GM12878 (cell line): ENCODE measurements at places on chromosomes 6 and 20.
A peak's percentile ranks its signal among the peaks of the same experiment; 100 is the strongest.

DNA sequence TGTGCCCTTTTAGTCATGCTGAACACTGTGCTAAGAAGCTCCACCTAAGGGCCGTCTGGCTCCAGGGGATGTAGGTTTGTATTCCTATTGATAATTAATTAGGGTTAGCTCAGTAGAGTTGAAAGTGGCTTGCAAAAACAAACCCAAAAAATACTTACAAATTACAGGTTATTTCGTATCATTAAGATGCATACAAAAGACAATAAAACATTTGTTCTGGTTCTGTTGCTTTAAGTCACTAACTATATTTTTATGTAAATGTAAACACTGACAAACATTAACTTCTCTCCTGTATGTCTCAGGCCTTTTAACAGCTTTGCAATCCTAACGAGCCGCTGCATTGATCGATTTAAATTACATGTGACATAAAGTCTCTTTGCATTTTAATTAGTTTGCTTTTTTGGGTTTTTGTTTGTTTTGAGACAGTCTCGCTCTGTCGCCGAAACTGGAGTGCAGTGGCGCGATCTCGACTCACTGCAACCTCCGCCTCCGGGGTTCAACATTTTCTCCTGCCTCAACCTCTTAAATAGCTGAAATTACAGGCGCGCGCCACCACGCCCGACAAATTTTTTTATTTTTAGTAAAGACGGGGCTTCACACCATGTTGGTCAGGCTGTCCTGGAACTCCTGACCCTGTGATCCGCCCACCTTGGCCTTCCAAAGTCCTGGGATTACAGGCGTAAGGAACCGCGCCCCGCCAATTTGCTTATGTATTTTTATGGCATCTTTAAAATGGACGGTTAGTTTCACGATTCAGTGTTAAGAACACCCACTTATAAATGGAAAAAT lies 110.9 kb downstream of the HFE start:
- DNase-seq, result no peak

DNA sequence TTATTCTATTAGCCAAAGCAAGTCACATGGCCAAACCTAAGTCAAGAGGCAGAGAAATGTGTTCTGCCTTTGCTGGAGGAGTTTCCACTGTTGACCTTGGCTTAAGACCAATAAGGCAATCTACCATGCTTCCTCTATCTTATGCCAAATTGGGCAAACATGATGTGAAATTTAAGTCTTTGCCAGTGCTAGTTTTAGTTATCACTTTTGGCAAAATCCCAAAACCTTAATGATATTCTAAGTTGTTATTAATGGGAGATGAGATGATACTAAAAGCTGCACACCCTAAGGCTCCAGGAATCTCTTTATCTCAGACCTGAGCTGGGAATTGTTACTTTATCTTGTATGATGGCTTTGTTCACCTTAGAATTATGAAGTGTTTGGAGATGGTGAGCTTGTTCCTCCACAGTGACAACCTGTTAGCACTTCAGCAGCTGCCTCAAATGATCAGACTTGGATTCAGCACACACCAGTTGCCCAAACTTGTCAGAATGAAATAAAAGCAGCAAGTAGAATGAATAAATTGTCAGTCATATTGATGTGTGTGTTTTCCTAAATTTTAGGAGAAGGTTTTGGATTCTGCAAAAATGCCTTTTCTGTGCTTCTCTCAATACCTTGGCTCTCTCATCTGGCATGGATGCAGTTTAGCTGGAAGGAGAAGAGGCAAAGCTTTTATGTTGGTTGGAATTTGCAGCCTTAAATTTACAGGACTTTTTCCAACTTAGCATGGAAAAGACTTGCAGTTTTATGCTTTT lies 49.3 kb downstream of the RIN2 start:
- DNase-seq, result no peak

- DNase-seq, result peak; percentile 94
These were observed 27.9 kb upstream of the CCR6 start for GRCh38 chr6:167094820-167095637.

DNA sequence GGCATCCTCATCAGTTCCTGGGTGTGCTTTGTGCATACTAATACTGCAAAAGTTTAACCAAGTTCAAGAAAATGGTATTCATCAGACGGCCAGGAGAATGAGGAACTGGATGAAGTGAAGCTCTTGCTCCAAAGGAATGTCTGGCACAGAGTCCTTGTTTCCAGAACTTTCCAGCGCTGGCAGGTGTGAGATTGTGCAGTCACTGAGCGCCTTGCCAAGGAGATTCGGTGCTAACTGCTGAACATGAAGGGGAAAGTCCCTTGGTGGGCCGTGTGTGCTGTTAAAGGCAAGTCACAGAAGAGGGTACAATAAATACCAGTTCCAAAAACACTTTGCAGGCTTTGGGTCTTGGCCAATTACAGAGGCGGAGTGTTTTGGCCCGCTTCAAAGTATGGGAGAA lies 262.3 kb upstream of the SOX4 start:
- DNase-seq, result no peak

- DNase-seq, result no peak
These were observed 590.9 kb upstream of the NRSN1 start for GRCh38 chr6:23535101-23535500.

DNA sequence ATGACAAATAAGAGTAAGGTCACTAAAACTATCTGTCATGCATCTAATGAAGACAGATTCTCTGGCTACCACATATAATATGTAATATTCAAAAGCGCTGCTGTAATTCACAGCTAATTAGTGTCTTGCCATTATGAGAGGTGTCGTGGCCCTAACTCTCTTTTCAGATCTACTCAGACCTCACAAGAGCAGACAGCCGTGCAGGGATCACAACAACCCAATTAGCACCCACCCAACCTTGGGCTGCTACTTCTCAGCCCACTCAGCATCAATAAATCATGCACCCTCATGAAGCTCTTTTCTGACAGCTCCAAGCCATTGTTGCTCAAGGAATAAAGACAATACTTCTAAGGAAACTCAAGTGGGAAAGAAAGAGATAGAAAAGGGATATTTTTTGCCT lies 61.5 kb downstream of the FRK start:
- DNase-seq, result no peak

DNA sequence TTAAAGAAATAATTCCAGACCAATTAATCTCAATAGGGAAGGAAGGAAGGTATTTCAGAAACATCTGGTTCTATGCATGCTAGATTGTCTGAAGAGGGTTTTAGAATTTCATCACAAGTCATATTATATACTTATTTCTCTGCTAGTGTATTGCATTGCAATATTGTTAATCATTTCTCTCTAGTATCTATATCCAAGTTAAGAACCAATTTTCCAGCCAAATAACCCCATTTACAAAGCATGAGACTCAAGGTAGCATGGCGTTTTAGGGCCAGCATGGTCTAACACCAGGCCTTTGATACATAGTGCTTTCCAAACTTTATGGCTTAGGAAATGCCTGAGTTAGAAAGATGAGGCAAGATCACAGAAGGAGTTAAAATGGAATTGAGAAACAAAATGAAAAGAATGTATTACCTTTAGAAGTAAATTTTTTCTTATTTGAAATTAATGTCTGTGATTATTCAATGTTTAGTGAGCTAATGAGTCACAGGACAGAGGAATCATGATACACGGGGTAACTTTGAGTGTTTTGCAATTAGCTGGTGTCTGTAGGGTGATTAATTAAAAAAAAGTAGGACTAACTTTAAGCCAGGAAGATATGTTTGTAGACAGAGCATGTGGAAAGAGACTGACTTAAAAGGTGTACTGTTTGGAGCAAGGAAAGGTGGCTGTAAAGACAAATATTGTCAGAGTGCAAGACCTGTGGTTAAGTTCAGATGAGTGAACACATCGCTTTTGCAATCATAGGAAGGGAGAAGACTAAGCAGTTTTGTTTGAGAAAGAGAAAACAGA lies 1006.2 kb upstream of the CITED2 start:
- no peak for DNase-seq

GRCh38 chr6:3584606-3585005 lies 127.8 kb upstream of the SLC22A23 start:
- no peak for DNase-seq

- no peak for DNase-seq
These were observed 63.5 kb downstream of the EZR start for GRCh38 chr6:158755636-158756035.

- DNase-seq, result no peak
These were observed 58.4 kb downstream of the GJA10 start for GRCh38 chr6:89952686-89953085.

- no peak for DNase-seq
These were observed 173.6 kb upstream of the CNR1 start for GRCh38 chr6:88339761-88340160.

GRCh38 chr6:31736021-31736767 lies at the start of gene CLIC1:
TSS of gene CLIC1 (minus strand) at chr6:31736530. CDS start at chr6:31736300, 230 bp downstream.
- DNase-seq, result peak; percentile 55

- DNase-seq, result no peak
These were observed 78.4 kb downstream of the ADTRP start for GRCh38 chr6:11700118-11700718.

GRCh38 chr20:13687815-13688214 lies 49.1 kb upstream of the TASP1 start:
- DNase-seq, result no peak

DNA sequence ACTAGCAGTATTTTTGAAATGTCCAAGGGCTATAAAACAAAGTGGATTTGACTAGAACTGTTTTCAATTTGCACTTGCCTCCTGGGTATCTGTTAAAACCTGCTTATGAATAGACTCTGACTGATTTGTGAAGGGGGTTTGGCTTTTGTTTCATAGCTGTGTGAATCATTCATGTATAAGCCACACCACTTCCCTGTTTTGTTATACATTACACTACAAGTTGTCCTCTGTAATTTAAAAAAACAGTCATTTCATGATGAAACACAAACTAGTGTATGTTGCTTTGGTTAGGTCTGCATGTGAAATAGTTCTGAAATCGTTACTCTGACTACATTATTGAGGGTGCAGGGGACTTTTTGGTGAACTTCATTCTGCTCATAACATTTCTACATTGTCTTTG lies 121.7 kb downstream of the NKAIN2 start:
- peak; percentile 47 for DNase-seq

GRCh38 chr6:75219263-75219662 lies 13.4 kb upstream of the COL12A1 start:
- DNase-seq, result no peak

- no peak for DNase-seq
These were observed 29.0 kb downstream of the MAP3K5 start for GRCh38 chr6:136763255-136763654.

GRCh38 chr6:98036344-98036923 lies 753.4 kb upstream of the MMS22L start:
- no peak for DNase-seq

DNA sequence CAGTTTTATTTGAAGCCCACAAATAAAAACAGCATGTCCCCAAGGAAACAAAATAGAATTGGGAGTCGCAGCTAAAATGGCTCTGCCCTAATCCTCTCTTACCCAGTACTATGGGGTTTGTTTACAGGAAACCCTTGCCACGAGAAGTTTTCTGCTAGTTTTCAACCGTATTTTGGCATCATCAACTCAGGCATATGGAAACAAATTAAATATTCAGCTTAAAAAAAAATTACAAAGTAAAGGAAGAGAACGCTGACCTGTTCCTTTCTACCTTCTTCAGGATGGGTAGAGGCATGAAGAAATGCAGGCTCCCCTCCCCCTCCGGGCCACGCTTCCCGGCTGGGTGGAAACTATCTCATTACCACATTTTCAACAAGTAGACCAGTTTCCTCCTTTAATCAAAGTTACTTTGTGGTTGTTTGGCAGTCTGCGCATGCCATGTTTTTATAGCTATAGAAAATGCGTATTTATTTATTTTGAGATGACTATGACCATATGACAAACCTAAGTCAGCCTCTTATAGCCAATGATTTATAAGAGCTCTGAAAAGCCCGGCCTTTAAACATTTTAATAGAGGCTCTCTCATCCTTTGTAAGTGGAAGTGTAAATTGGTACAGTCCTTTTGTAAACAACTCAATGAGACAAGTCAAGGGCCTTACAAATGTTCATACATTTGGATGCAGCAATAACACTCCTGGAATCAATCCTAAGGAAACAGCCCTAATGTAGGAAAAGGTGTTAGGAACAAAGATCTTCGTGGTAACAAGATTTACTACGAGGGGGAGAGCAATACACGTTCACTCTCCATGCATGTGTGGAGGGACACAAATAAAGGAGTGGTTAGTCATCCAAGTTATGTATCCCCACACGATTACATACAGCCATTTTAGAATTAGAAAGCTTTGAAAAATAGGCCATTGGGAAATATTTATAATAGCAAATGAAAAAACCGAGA lies 16.1 kb upstream of the ZNF217 start:
- DNase-seq, result no peak
